ENCODE measurements at places on chromosomes 5 and 9.

DNA sequence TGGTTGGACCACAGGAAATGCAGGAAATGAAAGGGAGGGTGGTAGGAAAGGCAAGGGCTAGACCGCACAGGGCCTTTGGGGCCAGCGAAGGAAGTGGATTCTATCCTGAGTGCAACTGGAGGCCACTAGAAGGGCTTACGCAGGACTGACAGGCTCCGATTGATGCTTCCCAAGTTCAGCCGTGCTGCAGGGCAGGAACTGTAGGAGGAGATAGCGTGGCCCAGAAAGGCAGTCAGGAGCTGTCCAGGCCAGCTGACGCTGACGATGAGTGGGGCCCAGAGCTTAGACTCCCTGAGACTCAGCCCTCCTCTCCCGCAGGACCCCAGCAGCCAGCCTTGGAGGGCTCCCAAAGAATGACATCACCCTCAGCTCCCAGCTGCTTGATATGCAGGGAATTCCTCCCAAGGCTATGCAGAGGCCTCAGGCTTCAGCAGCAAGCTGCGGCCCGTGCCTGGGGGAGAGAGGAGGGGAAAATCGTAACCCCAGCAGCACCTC, 48.8 kb downstream of the KCNIP1 start:
- DNase-seq = no peak

- DNase-seq = no peak
Measured at GRCh38 chr9:131521822-131522221, 9.2 kb downstream of the UCK1 start.

- no peak for DNase-seq
Measured at GRCh38 chr9:90895786-90896185, 94.2 kb downstream of the SYK start.

GRCh38 chr5:179131321-179131835, 71.2 kb downstream of the ZNF354C start:
- DNase-seq = no peak

DNA sequence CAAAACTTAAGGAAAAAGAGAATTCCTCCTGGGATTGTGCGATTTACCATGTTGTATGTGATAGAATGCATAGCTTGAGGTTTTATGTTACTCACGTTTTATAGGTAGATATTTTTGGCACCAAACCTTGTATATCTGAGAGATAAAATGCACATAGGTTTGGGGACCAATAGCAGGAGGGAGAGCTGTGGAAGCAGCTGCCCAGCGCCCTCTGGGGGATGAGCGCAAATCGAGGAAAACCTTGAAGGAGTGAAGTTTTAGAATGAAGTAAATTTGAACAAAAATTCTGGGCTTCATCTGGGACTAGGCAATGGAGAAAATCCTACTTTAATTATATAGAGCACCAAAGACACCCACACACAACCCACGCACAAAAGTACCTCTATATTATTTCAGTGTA, 197.0 kb downstream of the ADCY2 start:
- DNase-seq = no peak

DNA sequence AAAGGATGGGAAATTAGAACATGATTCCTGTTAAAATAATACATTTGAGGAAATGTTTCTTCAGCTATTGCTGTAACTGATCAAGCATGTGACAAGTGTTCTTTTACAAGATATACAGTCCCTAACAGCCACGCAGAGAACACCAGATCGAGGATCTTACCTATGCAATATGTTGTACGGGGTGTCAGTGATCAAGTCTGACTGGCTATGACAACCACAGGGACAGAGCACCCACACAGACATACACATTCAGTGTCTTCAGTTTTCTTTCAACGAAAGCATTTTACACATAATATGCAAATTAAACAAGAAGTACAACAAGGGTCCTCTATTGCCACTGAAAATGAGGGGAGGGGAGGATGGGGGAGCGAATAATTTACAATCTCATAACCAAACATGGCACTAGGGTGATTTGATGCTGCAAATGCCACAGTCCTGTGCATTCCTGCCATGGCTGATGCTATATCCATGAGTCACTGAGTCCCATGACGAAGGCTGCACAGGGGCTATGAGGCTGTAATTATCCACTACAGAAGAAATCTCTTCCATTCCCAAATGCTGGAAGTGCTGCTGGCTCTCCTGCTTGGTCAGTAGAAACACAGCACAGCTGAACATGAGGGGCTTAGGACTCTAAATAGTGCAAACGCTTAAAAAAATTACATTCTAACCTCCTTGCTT, 118.2 kb downstream of the KLHL3 start:
- no peak for DNase-seq

- DNase-seq = no peak
Measured at GRCh38 chr5:65364907-65365306, 116.8 kb downstream of the ADAMTS6 start.

- no peak for DNase-seq
Measured at GRCh38 chr9:124282442-124283227, 24.9 kb downstream of the NEK6 start.

DNA sequence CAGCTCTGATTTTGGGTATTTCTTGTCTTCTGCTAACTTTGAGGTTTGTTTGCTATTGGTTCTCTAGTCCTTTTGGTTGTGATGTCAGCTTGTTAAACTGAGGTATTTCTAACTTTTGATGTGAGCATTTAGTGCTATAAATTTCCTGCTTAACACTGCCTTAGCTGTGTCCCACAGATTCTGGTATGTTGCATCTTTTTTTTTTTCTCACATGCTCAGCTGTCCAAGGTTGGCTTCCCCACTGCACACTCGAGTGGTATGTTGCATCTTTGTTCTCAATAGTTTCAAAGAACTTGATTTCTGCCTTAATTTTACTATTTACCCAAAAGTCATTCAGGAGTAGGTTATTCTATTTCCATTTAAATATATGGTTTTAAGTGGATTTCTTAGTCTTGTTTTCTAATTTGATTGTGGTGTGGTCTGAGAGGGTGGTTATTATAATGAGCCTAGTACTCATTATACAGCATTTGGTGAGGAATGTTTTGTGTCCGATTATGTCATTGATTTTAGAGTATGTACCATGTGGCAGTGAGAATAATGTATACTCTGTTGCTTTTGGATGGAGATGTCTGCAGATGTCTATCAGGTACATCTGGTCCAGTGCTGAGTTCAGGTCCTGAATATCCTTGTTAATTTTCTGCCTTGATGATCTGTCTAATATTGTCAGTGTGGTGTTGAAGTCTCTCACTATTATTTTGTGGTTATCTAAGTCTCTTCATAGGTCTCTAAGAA, 42.2 kb upstream of the IFNE start:
- DNase-seq = no peak

- DNase-seq = no peak
Measured at GRCh38 chr9:136562746-136563495, 17.1 kb upstream of the NOTCH1 start.

DNA sequence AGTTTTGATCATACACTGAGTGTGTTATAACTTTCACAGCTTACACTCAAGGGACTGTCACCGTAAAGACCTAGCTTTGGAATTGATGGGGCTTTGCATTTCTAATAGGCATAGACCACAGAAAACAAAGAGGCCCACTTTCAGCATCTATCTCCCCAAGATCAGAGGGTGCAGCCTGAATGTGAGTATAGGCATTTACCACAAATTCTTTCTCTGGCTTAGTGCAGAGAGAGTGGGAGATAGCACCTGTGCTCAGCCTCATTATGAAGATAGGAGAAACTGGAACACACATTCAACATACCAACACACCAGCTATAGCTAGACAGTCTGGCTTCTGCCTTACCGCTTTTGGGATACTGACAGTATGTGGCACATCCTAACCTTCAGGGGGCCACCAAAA, 783.4 kb upstream of the GRAMD2B start:
- DNase-seq = no peak

DNA sequence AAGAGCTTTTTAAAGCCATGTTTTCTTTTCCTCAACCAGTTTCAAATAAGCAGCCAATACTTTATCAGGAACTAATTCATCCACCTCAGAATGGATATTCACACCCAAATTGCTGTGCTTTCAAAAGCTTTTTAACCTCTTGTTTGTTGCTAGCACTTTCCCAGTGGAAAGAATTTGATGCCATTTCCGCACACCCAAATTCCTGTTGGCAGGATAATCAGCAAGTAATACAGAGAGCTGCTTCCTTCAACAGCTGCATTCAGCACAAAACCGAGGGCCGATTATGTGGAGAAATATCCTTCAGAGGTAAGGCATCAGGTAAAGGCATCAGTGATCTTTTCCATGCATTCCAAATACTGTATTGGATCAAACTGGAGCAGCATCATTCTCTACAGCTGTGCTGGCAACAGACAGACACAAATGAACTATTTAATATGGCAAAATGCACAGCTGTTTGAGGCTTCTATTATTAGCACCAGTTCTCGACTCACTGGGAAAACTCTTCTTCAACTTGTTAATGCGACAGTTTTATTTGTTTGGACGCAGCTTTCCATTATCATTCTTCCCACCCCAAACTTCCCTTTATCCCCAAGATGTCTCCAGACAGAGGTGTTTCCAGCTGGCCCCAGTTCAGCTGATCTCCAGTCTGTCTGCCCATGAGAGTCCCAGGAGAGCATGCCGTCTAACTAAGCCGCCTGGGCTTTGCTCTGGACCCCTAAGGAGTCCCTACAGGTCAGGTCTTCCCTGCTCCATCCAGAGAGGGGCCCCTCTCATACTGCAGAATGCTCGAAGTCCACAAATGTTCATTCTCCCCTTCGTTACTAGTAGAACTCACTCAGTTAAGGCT, 22.2 kb upstream of the MGAT1 start:
- no peak for DNase-seq

DNA sequence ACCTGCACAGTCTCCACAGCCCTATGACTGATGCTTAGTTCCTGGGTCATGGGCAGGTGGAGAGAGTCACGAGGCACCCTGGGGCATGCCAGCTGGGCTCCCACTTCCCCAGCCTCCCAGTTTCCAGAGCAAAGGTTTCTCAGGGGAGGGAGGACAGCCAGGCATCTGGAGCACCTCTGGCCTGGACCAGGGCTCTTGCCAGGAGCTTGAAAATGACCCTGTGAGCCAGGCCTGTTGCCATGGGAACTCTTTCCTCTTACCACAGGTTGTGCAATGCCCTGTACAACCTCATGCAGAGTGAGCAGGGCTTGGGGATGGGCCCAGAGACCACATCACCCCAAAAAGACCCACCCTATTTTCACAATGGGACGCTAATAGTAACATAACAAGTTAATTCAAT, 113.1 kb downstream of the PSD2 start:
- DNase-seq = no peak

GRCh38 chr5:172321593-172321992, 38.0 kb upstream of the UBTD2 start:
- DNase-seq = no peak

GRCh38 chr9:36423206-36423605, 23.1 kb upstream of the RNF38 start:
- no peak for DNase-seq

DNA sequence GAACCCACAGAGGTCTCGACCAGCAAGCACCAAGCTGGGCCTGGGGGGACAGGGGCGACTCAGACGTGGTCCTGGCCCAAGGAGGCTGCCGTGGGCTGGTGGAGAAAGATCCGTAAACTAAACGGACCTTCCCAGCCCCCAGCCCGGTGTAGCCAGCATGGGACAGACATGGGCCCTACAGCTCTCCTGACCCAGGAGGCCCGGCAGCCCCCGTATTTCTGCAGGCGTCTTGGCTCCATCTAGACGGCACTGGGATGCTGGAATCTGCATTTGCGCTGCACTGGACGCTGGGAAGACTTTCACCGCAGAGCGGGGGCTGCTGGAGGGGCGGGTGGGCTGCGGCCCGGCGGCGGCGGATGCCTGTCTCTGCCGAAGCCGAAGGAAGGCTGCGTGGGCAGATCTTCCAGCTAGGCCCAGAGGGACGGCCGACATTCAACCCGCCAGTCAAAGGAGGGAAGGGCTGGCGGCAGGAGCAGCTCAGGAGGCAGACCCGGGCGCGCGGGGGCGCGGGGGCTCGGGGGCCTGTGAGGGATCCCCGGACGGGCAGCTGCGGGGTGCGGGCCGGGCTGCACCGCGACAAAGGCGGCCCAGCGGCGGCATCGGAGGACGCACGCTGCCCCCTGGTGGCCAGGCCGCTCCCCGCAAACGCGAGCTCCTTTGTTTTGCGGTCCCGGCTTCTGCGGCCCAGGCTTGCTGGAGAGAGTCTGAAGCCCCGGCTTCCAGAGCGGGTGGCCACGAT, 266.2 kb downstream of the NSG2 start:
- DNase-seq = no peak

DNA sequence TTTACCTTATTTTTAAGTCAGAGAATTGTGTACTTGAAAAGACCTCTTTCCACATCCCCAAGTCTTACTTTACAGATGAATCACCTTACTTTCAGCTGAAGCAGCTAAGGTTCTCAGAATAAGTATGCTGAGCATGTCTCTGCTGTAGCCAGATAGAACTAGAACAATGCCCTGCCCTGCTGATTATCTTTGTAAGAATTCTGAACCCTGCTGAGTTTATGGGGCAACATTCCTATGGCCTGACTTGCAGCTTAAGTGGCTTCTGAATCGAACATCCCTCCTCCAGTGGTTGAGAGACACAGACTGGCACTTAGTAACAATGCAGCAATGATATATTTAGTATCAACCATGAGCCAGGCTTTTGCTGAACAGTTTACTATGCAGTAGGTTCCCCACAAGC, 592.0 kb upstream of the WWC1 start:
- DNase-seq = peak; percentile 99

All from SW 1271 (cell line).